HCT116 (cell line): ENCODE measurements at places on chromosomes 2 and 18. TPM values are rescaled to one million over a fixed set of nuclear protein-coding genes. Genes with fewer than 3 reads are reported as not detected.

Gene KANSL3
- total RNA-seq, result 35.8 TPM

Gene RAB31
- total RNA-seq, result 46.9 TPM

Gene CHAC2
- total RNA-seq, result 8.4 TPM

Gene HOXD9
- not detected for total RNA-seq

Gene PDE11A
- 0.61 TPM for total RNA-seq

Gene UCN
- 8.0 TPM for total RNA-seq

Gene GPR45
- total RNA-seq, result 0.30 TPM

- no peak for DNase-seq
These were observed 148.9 kb upstream of the CCDC195 start for GRCh38 chr2:224865016-224865415.

GRCh38 chr18:45102863-45103262, 422.2 kb downstream of the SETBP1 start:
- no peak for DNase-seq

DNA sequence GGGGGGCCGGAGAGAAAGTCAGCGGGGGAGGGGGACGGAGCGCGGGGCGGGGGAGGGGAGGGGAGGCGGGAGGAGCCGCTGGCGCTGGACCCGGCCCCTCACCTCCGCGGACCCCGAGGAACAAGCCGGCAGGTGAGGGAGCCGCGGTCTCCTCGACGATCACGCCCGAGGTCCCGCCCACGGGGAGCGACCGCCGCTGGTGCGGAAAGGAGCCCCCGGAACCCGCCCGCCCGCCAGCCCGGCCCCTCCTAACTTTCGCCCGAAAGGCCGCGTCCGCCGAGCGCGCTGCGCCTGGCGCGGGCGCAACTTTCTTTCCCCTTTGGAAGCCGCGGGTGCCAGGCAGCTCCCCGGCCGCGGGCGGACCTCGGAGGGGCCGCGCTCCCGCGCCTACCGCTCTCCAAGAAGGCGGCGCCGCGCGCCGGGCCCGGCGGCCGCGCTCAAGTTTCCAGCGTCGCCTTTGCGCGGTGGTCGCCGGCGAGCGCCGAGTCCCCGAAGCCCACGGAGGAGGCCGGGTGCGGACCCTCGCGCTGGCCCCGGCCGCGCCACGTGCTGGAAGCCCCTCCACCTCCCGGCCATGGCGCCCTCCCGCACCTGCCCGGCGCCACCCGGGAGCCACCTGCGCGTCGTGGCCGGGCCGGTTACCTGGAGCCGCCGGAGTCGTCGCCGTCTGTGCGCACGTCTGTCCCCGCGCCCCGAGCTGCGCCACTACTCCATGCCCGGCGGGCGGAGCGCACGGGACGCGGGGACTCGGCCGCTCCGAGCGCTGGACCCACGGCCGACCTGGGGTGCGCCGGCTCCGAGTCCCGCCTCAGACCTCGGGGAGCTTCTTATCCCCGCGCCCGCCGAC, at the start of gene ALKAL2:
ALKAL2 (minus strand) TSS at position 181 of the 847 bp plus-strand sequence. CDS start 256 bp downstream, outside the sequence.
- DNase-seq, result no peak

DNA sequence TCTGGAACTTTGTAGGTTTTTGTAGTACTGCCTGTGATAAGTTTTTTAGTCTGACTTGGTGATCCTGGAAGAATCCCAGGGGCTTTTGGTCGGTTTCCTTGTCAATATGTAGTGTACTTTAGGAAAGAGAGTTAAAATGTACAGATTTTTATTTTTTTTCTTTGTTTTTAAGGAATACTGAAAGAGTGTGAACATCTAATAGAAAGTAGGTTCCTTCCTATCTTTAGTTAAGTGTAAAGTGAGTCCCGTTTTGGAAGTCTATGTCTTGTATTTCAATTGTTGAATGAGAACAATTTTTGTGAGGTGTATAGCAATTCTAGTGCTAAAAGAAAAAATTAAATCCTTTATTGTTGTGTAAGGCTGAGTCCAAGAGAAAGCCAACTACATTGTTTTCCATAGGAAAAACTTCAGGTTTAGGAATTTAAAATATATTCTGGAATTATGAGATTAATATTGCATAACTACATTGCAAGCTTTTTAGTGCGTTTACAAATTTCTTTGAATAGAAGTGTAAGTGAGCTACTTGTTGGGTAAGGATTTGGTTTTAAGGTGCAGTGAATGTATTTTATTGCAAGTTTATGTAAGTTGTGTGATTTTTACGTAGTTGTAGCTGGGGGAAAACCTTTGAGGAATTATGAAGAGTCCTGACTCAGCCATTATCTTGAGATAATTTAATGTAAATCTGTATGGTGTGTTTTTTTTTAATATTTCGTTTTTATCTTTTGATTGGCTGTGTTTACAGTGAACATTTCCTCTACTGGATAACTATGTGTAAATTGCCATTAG, 1.7 kb downstream of the VAPA start:
- DNase-seq, result no peak

DNA sequence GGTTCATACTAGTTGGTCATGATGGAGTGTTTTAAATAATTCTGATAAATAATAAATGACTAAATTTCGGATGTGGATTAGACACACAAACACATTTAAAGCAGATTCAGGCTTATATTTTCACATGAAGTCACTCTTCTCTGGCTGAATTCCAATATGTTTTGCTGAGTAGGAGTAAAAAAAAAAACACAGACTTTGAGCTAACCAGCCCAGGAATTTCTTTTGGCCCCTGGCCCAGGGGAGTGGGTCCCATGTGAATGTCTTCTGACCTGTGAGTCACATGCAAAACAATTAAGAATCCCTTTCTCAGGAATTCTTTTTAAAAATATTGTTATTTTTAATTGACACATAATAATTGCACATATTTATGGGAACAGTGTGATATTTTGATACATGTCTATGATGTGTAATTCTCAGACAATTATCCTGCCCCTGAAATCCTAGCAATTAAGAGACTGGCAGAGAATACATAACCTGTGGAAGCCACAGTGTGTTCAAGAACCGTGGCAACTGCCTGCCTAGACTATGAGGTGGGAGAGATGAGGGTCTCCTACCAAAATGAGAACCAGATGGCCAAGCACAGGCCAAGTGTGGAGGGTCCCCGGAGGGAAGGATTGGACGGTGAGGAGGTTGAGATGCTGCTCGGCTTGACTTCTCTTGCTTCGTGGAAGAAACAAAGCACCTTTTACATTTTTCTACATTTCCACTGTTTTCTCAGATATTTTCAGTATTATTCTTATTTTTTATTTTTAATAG, 236.4 kb downstream of the PIEZO2 start:
- no peak for DNase-seq

DNA sequence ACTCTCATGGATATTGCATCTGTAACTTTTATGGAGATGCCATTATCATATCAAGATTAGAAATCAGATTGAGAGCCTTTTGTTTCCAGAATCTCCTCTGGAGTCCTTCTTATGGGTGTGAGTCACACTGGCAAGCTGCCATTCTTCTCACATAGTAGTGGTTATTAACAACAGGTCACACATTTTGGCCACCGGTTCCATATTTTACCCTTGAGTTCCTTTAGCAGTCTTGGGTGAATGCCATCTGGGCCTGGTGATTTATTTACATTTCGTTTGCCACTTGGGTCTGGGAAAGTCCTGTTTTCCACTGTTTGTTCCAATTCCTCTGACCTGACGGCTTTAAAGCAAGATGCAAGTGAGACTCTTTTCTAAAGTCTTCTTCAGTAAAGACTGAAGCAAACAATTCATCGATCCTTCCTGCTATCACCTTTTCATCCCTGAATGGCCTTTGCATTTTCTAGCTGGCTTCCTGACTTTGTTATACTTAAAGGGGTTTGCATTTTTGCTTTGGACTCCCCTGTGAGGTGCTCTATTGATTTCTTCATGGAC, 80.5 kb upstream of the CAVIN2 start:
- peak; percentile 79 for DNase-seq

GRCh38 chr18:31049189-31049588, 6.6 kb upstream of the DSC3 start:
- DNase-seq, result no peak

GRCh38 chr18:58608216-58608615, 20.7 kb downstream of the ALPK2 start:
- no peak for DNase-seq

DNA sequence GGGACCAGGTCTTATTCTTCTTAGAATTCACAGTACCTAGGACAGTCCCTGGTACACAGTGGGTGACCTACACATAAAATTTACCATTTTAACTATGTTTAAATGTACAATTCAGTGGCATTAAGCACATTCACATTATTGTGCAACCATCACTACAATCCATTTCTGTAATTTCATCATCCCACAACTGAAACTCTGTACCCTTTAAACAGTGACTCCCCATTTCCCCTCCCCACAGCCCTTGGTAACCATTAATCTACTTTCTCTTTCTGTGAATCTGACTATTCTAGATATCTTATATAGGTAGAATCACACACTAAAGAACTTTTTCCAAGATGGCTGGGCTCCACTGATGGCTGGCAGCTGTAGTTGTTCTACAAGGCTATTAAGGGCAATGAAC, 41.6 kb downstream of the GFPT1 start:
- DNase-seq, result no peak

GRCh38 chr18:44801781-44802180, 121.1 kb downstream of the SETBP1 start:
- DNase-seq, result no peak

GRCh38 chr18:13455471-13455870, 236.9 kb downstream of the LDLRAD4 start:
- no peak for DNase-seq

DNA sequence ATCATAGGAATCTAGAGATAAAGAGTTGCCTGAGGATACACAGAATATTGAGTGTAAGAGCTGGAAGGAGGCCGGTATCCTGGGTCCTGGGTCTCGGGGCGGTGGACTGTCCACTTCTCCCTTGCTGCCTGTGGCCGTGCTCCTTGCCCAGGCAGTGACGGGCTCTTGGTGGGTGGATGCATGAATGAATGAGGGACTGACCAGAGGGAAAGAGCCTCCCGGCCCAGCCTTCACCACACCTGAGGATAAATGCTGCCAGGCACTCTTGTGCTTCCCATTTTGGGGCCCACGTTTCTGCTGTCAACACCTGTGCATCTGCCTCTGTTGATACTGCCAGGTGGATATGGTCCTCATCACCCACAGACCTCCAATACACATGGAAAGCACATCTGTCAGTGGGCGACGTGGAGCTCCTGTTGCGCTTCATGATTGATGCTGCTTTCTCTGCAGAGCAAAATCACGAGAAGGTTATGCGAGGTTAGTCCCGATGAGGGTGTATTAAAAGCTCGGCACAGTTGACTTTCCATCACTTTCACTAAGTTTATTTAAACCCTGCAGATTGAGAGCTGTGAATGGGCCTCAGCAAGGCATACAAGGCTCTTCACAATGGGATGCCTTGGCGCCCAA, 211.4 kb downstream of the LDLRAD4 start:
- DNase-seq, result no peak

DNA sequence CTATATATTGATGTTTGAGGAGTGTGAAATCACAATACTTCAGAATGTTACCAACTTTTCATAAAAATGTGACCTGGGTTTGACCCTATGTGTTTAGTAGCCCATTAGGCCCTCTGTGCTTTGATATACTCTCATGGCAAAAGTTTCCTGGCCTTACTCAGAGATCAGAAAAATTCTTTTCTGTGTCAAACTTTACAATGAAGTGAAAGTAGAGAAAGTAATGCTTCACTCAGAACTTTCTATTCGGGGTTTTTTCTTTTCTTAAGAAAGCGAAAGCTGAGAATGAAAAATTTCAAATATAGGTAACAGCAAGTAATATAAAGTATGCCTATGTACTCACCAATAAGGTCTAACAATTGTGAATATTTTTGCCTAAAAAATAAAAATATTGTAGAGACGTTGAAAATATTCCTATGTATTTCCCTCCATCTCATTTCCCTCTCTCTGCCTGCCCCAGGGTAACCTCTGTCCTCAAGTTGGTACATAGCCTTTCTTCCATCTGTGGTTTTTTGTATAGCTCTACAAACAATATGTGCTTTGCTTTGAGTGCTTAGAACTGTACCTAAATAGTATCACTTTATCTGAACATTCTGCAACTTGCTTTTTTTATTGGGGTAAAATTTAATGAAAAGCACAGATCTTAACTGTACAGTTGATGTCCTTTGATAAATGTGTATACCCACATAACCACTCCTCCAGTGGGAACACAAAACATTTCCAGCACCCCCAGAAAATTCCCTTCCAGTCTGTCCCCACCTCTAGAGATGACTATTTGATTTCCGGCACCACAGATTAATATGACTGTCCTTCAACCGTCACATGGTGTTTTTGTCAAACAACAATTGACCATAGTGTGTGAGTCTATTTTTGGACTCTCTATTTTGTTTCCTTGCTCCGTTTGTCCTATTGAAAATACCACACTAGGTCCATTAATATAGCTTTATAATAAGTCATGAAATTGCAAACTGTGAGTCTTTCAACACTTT, 10.3 kb upstream of the ACKR3 start:
- DNase-seq, result no peak

DNA sequence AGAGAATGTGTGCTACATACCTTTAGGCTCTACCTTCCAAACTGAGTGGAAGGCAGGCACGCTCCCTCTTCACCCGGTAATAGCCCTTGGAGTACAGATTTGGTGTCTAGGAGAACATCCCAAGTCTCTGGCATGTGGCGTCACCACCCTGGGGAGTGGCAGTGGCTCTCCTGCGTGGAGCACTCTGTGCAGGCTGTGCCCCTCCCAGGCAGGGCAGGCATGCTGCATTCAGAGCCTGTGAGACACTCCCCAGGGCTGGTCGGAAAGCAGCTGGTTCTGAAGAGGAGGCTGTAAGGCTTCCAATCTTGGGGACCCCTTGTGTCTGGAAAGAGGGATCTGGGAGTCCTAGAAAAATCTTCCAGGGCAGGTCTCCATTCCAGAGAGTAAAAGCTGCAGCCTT, 193.3 kb downstream of the ANKRD30B start:
- DNase-seq, result no peak

GRCh38 chr2:19362094-19362754, 3.8 kb upstream of the OSR1 start:
- DNase-seq, result no peak

- no peak for DNase-seq
These were observed 80.1 kb upstream of the GLS start for GRCh38 chr2:190800528-190800927.

DNA sequence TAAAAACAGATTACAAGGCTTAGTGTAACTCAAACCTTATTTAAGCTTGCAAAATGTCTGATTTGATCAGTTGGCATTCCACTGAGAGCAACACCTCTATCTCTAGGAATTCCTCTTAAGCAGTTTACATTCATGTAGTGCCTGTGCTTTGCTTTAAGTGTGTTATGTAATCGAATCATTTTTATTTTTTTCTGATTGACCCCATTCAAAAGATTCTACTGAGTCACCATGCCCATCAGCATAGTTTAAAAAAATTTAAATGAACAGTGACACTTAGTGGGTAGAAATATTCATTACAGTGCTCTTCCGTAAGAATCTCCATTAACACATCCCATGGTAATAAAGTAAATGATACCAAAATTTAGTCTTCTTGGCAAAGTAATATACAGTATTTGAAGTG, 67.8 kb upstream of the SLC4A10 start:
- DNase-seq, result no peak

- no peak for DNase-seq
These were observed 236.5 kb downstream of the TPGS2 start for GRCh38 chr18:36592282-36592681.

DNA sequence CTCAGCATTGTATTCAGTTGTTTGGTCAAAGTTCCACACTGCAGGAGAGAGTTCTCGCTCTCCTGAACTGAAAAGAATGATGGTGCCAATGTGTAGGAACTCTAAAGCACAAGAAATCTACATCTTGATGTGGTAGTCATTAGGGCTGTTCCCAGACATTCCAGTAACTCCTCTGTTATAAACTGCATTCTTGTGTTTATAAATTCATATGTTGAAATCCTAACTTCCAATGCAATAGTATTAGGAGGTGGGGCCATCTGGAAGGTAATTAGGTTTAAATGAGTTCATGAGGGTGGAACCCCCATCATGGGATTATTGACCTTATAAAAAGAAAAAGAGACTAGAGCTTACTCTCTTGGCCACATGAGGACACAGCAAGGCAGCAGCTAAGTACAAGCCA, 239.6 kb downstream of the CDH20 start:
- no peak for DNase-seq
